ENCODE measurements at places on chromosomes 5 and 9.

- no peak for DNase-seq
These were observed 291.5 kb downstream of the SEC61B start for GRCh38 chr9:99513441-99514112.

DNA sequence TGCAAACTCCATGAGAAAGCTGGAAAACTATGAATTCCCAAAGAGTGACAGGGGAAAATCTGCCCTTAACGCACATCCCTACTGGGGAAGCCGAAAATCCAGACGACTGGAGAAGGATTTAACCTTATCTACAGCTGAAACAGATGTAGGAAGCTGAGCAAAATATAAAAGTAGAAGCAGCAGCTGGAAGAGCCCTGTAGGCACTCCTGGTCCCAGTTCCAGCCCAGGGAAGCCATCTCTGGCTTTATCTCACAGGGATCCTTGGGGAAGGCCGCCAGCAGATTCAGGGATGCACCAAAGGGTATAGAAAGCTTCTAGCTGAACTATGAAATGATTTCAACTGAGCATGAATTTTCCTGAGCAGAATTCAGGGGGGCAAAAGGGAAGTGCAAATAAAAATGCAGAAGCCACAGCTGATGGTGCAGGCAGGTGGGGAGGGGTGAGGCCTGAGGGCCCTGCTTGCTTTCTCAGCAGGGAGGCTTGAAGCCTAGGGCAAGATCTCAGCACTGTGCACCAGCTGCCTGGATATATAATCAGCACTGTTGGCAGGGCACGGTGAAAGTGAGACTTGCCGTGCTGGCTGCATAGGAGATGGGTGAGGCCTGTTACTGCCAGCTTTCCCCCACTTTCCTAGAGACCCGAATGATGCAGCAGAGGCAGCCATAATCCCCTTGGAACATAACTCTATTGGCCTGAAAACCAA lies 2019.5 kb upstream of the NUDT12 start:
- DNase-seq, result no peak

- DNase-seq, result peak; percentile 57
These were observed 18.5 kb downstream of the TNPO1 start for GRCh38 chr5:72834924-72835323.

DNA sequence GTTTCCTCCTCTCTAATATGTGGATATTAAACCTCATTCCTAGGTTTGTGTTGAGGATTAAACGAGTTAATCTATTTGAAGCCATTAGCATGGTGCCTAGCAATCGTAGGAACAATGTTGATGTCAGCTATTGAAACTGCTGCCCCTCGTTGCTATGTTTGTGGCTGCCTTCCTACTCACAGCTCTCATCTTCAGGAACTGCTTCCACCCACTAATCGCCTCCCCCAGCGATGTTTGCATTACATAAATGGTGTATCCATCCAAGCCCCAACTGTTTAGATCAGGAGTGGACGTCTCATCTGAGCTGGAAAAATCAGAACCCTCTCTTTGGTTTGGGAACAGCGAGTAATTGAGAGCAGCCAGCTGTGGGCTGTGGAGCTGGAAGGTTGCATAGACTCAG lies 416.6 kb downstream of the ARHGEF28 start:
- DNase-seq, result no peak

DNA sequence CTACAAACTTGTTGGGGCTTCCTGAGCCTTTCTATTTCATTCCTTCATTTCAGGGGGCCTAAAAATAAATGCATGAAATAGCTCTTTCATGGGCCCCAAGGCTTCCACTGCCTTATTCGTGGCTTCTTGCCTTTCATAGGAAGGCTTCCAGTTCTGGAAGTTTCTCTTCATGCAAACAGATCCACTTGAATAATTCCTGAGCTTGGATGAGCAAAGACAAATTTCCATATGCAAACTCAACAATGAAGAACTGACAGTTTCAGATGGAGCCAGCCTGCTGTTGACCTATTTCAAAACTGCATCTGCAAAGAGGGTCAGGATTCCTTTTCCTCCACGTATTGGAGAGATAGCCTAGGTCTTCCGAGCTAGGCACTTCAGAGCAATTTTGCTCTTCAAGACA lies 142.1 kb downstream of the MLLT3 start:
- no peak for DNase-seq

- peak; percentile 37 for DNase-seq
These were observed 199.6 kb downstream of the SYK start for GRCh38 chr9:91001146-91001611.

GRCh38 chr9:7443541-7443940 lies 356.0 kb downstream of the DMAC1 start:
- DNase-seq, result no peak

GRCh38 chr9:79233542-79233941 lies 338.2 kb upstream of the TLE4 start:
- DNase-seq, result peak; percentile 63

DNA sequence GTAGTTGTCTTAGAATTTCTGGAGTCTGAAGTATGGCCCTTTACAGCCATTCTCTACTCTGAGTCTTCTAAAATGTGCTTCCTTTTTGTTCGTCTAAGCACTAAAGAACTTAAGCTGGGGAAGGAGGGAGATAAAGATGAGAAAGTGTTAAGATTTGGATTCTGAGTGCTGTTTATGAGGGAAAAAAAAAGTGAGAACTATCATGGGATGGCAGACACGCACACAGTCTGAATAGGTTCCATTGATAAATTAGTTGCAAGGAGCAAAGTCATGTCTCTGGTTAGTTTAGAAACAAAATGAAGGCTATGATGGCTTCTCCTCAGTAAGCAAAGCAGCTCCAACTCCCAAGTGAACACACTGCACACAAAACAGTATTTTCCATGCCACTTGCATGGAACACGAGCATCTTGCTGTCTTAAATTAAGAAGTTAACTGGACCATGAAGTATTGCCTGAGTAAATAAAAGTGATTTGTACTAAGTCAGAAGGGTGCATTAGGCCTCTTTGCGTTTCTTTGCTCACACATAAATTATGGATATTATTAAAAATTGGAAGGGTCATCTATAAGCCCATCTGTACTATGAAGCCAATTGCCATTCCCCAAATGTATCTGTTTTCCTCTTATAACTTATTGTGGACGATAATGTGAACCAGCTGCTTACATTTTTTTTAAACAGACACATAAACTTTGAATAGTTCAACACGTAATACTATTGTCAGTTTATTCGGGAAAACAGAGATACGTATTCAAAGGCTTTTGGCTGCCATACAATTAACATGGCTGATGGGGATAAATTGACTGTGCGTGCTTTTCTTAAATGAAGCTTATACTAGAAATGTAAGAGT lies 199.3 kb downstream of the SGCD start:
- no peak for DNase-seq

- no peak for DNase-seq
These were observed 15.2 kb downstream of the TMEM171 start for GRCh38 chr5:73135429-73136054.

DNA sequence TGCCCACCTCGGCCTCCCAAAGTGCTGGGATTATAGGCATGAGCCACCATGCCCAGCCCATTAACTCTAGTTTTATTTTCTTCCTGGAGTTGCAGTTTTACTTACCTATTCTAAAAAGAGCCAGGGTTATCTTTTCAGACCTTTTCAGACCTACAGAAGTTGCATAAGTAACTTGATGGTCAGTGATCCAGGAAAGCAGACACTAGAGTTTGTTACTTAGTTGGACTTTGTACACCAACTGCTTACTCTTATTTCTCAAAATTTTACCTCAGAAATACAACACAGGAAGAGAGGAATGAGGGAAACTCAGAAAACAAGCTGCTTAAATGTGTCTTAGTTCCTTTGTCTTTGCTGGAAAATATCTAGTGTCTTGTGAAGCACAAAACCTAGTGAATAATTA lies 25.4 kb downstream of the RAD23B start:
- no peak for DNase-seq

DNA sequence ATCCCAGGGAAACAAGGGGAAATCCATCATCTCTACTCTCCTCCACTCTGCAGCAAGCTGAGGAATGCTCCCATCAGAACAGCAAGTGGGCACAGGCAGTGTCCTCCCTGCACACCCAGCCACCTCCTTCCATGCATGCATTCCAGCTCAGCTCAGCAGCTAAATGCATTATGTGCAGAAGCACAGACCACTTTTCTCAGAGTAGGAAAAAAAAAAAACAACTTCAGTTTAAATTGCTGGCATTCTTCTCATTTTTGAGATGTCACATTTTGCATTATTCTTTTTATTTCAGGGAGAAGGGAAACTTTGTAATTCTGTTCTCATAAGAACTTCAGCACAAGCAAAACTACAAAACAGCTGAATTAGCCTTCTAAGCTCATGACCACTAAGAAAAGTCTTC lies 312.2 kb downstream of the SEMA5A start:
- DNase-seq, result peak; percentile 38

- no peak for DNase-seq
These were observed 27.1 kb downstream of the RETREG1 start for GRCh38 chr5:16589658-16590057.

DNA sequence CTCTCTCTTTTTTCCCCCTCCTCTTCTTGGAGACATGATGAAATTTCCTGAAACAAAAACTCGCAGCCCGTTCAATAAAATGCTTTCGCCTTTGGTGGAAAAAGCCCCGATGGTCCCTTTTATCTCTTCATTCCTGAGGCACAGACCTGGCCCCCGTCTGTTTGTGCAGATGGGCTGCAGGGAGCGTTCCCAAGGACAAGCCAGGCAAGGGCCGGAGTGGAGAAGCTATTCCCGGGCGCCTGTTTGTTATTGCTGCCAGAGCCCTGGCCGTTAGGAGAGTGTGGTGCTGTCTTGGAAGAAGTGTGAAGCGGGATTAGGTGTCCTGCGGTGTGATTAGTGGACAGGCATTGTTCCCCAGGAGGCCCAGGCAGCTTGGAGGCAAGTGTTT lies 71.9 kb downstream of the SMIM23 start:
- DNase-seq, result peak; percentile 57

DNA sequence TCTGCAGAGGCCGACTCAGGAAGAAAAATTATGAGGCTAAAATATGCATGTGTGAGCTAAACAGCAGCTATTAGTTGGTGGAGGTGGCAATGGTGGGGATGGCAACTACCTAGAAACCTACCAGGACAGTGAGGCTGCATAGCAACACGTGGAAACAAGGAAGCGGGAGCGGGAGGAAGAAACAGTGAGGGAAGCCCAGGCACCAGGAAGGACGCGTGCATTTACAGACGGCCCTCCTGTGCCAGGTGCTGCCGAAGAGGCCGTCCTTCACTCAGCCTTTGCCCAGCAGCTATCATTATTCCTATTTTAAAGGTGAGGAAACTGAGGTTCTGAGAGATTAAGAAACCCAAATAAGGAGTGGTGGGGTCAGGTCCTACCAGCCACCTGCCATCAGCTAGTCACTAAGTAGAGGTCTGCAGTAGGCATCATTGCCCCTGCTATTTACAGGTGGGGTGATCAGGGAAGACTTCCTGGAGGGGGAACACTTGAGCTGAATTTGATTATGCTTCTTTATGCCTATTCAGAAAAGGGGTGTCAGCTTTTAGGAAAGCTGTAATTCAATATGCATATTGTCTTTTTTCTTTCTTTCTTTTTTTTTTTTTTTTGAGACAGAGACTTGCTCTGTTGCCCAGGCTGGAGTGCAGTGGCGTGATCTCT lies 125.3 kb downstream of the CRB2 start:
- DNase-seq, result no peak

DNA sequence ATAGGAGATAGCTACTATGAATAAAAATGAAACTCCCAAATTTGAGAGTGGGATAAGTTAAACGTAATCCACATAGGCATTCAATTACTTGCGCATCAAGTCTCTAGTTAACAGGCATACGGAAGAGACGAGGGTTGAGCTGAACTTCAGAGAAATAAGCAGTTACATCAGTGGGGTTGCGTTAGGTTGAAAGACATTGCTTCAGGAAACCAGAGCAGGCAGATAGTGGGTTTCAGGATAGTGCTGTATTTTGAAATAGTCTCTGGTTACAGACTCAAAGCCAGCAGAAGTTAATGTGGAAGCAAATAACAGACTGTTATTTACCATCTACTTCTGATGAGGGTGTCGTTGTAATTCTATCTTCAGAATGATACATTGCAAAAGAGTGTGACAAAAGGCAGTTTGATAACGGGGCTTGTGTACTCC lies 533.4 kb downstream of the PDE4D start:
- peak; percentile 79 for DNase-seq

- no peak for DNase-seq
These were observed 21.3 kb upstream of the KIF12 start for GRCh38 chr9:114120192-114121014.

- no peak for DNase-seq
These were observed 34.0 kb downstream of the RPS23 start for GRCh38 chr5:82244151-82244550.

DNA sequence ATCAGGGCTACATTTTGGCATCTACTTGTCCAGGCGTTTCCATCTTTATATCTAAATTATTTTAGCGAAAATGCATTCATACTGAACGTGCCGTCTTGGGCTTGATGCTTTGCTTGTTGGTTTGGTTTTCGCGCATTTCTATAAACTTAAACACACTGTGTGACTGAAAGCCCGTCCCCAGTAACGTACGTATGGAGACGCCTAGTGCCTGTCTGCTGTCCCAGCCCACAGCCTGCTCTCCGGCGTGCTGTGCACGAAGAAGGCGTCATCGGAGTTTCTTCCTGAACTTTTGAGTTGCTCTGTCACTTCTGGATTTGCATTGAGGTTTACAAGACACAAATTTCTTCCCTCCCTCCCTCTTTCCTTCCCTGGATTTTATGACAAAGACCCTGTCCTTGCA lies 40.6 kb upstream of the IRX4 start:
- no peak for DNase-seq

DNA sequence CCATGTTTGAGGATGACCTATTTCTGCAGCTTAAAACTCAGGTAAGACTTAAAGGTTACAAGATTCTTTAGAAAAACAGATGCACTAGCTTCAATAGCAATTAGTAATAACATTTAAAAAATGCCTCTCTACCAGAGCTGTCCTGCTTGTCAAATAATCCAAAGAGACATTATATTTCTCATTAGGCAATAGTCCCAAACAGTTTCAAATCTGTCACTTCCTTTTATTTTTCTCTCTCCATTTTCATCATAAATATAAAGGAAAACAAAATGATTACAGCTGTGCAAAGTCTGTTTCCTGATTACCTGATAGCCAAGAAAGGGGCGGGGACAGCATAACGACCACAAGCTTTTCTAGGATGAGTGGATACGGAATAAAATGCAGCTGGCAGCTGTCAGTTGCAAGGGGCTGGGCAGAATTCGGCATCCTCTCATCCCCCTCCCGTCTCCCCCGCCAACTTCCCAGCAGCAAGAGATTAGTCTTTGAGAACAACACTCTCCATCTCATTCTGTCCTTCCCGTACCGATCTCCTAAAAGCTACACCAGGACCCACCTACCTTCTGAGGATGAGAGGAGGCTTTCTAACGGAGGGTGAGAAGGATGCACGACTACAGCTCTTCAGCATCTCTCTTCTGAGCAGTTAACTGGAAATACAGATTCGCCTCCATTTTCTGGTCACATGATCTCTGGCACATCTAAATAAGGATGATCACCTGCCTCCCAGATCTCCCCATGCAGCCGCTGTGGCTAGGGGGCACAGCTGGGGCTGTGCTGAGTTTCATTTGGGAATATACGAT lies 72.5 kb upstream of the PCA3 start:
- DNase-seq, result peak; percentile 24

DNA sequence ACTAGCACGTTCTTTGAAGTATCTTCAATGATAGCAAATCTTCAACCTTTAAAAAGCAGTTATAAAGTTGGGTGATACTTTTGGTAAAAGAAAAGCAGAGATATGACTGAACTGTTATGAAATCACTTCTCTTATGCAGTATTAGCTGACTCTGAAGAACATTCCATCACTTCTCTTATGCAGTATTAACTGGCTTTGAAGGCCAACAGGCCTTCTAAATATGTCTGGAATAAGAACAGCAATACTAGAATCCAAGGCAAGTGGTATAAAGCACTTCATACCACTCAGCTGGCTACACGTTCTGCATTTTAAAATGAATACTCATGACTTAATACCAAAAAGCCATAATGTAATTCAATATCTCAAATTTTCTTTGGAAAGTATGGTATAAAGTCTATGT lies 17.3 kb downstream of the SKIC3 start:
- DNase-seq, result peak; percentile 68
